Stimulated activated CD4-positive, alpha-beta T cell treated with anti-CD3 and anti-CD28 coated beads, Interleukin-1b, Interleukin-23, amount 100 ng/mL, for 24 hours (primary cell): ENCODE measurements at places on chromosomes 11 and 22.

GRCh38 chr11:85595285-85595884 is 31.8 kb downstream of the DLG2 start:
- no peak for DNase-seq

GRCh38 chr11:116930586-116930985 is 93.2 kb upstream of the APOA1 start:
- no peak for DNase-seq

- no peak for DNase-seq
These were observed 250.8 kb upstream of the B3GAT1 start for GRCh38 chr11:134662629-134663360.

DNA sequence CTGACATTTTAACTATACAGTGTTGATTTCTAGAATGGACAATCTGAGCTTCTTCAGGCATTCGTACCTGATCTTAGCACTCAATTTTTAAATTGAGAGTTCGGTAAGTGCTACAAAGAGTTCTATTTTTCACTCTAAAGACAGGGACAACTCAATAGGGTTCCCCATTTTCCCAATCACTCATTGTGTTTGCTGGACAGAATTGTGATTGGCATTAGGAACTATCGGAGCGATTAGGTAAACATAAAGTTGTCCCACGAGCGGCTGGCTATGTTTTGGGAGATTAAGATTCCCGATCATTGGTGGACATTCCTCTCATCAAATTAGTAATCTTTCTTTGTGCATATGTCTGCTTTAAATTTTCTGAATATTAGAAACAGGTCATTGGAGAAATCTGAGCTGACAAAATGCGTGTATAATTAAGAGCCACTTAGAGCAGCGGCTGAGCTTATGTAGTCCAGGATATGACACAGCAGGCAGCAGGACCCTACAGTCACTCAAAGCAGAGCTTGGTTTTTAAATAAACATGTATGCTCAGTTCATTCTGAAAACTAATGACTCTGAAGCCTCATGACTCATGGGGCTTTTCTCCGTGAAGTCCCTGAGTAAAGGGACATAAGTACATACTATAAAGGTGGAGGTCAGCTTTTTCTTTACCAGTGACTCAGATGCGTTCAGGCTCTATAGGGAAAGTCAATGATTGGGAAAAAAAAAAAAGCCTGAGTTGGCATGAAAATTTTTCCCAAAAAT is 109.4 kb downstream of the GRIA4 start:
- no peak for DNase-seq

DNA sequence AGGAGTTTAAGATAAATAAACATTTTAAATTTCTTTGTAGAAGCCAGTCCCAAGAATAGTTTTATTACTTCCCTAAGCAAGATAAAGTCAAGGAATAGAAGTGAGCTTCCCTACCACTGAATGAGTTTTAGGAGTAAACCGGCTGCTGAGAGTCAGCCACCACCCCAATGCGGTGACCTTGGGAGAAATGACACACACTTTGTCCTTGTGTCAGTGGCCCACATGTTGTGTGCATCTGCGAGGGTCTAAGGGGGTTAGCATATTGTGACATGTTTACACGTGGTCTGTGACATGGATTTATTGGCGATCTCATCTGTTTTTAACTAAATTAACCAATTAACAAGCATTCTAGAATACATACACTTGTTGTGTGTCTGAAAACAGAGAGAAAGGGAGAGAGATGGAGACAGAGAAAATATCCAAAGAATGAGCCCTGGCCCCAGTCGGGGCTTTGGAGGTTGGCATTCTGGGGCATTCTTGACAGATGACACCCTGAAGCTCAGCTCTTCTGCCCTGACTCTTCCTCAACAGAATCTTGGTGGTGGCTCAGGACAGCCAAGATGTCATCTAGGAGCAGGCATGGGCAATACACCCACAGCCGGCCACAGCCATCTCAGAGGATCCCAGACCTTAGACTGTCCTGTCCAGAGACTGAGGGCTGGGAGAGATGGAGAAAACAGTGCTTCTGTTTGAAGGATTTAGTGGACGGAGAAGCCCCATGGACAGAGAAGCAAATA is 29.7 kb upstream of the TMPRSS4 start:
- no peak for DNase-seq

- no peak for DNase-seq
These were observed 213.6 kb upstream of the SESN3 start for GRCh38 chr11:95444309-95445241.

- no peak for DNase-seq
These were observed 687.9 kb downstream of the NTM start for GRCh38 chr11:132058211-132058772.

GRCh38 chr11:59510941-59511589 is at the start of gene OR4D9:
Gene OR4D9 (plus strand): TSS chr11:59511539. CDS start chr11:59514913, 3,374 bp downstream.
- DNase-seq, result no peak

- DNase-seq, result no peak
These were observed 16.3 kb upstream of the CYP2R1 start for GRCh38 chr11:14908214-14908880.

DNA sequence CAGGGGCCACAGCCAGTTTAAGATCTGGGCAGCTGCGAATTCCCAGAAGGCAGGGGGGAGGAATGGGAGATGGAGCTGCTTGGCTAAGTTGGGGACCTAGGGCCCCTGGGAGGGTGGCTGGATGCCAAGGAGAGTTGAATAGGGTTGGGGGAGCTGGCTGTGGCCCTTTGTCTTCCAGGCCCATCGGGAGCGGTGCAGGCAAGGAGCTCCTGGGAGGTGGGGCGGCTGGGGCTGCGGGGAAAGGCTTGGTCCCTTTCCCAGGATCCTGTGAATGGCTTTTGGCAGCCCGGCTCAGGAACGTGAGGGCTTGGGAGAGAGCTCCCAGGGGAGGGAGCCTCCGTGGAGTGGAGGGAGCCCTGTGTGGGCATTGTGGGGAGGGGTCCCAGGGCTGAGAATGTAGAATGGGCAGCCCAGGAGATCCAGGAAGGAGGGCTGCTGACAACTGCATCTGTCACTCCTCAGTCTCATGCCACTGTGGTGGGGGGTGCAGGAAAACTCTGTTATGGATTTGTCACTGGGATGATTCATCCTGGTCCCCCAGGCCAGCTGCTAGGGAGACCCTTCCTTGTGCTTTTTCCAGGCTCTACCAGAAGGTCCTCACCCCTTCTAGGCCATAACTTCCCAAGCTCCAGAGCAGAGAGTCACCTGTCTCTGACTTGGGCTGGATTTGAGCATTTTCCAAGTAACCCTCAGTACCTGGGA is 6.0 kb downstream of the FREY1 start:
- no peak for DNase-seq

DNA sequence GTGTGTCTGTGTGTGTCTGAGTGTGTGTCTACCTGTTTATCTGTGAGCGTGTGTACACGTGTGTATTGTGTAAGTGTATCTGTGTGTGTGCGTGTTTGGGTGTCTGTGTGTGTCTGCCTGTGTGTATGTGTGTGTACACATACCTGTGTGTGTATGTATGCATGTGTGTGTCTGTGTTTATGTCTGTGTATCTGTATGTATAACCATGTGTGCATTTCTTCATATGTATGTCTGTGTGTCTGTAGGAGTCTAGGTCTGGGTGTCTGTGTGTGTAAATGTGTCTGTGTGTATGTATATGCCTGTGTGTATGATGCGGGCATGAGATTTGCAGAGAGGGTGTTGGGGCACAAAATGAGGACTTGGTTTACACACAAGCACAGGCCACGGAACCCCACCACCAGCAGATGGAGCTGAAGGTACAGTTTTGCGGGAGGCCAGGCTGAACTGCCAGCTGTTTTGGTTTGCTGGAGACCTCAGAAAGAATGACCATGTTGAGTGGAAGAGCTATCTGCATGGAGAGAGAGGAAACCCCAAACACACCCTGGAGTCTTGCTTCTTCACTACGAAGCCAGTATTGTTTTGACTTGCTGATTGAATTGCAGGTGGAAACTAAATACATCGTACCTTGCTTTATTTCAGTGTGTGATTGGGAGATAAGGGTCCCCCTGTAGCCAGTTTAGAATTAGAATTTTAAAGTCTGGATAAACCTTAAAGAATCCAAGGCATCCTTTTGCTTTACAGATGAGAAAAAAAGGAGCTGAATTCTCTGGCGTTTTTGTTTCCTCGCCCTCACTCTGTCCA is 497.2 kb downstream of the NTM start:
- no peak for DNase-seq

DNA sequence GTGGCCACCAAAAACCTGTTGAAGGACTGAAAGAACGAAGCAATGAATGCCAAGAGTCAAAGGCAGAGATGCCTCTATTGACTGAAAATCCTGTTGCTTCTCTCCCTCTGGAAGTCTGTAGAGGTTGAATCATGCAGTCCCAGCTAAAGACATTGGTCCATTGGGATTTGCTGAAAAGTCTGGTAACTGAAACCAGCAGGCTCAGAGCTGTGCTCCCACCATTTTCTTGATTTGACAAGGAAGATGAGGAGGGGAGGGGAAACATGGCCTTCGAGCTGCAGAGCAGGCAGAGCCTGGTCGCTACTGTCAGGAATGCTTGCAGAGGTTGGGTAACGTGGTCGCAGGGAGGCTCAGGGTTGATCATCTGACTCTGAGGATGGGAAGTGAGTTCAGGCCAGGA is 72.8 kb upstream of the CSNK2A3 start:
- no peak for DNase-seq

- no peak for DNase-seq
These were observed 52.0 kb upstream of the MMP13 start for GRCh38 chr11:103007521-103007920.

DNA sequence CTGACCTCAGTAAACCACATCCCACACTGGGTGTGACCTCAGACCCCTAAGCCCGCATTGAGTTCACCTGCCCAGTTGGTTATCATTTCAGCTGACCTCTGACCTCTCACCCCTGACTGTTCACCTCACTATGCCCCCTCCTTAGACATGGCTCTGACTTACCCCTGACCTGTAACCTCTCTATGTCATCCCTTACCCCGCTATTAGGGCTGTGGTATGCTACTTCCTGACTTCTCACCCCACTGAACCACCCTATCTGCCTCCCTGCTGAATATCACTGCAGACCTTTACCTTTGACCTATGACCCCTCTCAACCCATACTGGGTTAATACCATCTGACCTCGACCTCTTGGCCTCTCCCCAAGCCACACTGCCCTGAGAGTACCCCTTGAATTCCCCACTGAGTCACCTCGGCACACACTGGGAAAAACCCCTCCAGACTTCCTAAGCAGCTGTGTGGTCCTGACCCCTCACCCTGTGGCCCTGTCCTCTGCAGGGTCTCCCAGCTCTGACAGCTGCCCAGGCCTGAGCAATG is 8.3 kb downstream of the PLCB3 start:
- no peak for DNase-seq

GRCh38 chr22:17334059-17334458 is 35.2 kb upstream of the CECR2 start:
- DNase-seq, result no peak

- no peak for DNase-seq
These were observed 151.7 kb downstream of the UVRAG start for GRCh38 chr11:75966537-75967287.

DNA sequence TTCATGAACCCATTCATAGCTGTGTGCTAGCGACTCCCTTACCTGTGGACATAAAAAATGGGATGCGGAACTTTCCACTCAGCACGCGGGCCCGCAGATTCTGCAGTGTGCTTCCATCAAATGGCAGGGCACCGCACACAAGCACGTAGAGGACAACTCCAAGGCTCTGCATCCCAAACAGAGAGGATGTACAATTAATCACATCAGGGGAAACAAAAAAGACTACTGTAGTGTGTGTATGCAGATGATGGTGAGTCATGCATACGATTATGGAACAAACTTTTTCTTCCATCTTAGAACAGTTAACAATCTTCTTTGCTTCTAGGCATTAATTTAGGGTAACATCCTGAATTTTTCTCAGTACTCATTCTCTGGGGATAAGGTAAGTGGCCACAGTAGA is 58.8 kb upstream of the APOA1 start:
- no peak for DNase-seq

DNA sequence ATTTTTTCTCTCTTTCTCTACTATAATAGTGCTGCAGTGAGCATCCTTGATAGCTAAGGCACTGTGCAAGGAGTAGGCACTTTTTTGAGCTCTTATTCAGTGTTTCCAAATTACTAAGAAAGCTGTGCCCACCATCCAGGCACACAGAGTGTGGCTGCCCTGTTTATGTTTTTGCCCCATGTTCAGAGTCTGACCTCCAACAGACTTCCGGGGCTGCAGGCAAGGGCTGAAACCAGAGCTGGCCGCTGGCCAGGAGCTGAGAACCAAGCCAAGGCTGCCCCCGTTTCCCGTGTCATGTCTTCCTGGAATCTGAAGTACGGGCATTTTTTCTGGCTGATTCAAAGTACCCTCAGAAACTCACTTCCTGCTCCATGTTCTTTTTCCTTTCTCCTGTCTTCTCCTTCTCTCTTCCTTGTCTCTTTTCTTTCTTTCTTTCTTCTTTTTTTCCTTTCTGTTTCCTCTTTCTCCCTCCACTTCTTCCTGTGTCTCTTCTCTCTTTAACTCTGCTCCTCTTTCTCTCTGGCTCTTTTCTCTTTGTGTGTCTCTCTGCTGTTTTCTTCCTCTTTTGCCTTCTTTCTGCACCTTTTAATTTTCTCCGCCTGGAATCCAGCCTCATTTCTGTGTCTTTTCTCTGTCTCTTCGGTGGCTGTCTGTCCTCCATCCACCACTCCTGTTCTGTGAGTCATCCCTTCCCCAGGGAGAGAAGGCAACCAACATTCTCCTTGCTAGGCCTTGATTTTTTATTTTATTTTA is 17.0 kb upstream of the KCTD14 start:
- DNase-seq, result no peak

GRCh38 chr22:48780597-48781277 is 1046.9 kb downstream of the BRD1 start:
- DNase-seq, result no peak

DNA sequence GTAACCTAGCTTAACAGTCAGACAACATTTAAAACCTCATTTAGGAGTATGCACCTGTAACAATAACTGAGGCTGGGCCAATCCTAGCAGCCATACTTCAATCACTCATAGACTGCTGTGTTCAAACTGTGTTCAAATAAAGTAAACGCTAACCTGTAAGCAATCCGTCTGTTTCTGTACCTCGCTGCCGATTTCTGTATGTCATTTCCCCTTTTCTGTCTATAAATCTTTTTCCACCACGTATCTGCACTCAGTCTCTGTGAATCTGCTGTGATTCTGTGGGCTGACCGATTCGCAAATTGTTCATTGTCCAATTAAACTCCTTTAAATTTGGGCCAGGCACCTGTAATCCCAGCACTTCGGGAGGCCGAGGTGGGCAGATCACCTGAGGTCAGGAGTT is 12.3 kb downstream of the APOBEC3H start:
- DNase-seq, result no peak

DNA sequence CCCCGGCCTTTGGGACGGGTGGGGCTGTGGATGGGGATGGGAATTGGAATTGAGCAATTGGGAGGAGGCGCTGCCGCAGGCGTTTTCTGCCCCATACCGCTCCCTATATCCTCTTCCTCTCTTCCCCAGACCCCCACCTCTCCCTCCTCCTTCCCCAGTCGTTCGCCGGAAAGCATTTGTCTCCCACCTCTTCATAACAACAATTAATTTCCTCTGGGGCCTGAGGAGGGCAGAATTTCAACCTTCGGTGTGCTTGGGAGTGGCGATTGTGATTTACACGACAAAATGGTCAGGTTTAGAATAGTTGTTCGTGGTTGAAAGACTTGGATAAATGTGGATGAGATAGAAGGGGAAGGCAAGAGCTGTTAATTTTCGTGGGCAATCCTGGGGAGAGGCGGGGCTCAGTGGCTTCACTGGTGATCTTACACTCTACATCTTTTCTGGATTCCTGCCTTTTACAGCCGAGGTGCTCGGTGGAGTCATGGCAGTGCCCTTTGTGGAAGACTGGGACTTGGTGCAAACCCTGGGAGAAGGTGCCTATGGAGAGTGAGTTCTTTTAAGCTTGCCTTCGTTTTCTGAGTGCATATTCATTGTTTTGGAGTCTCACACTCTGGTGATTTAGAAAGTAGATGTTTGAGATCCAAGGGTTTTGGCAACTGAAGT is 1.5 kb downstream of the CHEK1 start:
- DNase-seq, result no peak
